Hematopoietic multipotent progenitor cell treated with erythropoietin and hydrocortisone succinate and interleukin-3 and kit ligand, for 8 days (in vitro differentiated cells): ENCODE measurements at places on chromosomes 7 and 10.
A peak's percentile ranks its signal among the peaks of the same experiment; 100 is the strongest.

GRCh38 chr7:20642166-20642565, 26.7 kb downstream of the ABCB5 start:
- no peak for DNase-seq

DNA sequence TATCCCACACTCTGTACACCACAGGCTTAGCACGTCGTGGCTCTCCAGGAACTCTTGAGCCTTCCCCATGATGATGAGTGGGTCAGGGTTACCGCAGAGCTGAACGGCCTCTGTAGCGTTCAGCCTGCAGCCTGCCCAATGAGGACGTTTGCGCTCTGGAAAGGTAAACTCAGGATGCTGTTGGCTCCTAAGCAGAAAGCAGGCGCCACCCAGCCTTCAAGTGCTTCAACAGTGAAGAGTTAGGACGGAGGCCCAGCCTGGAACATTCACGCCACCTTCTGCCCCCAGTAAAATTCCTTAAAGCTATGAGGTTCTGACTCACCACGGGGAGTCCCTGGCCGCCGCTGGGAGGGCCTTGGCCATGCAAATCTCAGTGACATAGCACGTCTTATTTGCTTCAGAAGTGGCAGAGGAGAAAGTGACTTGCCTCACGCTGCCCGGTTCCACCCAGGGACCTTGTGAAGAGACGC, 161.5 kb upstream of the SH2B2 start:
- no peak for DNase-seq

- no peak for DNase-seq
Observed at GRCh38 chr7:33862946-33863814, 42.2 kb upstream of the BMPER start.

DNA sequence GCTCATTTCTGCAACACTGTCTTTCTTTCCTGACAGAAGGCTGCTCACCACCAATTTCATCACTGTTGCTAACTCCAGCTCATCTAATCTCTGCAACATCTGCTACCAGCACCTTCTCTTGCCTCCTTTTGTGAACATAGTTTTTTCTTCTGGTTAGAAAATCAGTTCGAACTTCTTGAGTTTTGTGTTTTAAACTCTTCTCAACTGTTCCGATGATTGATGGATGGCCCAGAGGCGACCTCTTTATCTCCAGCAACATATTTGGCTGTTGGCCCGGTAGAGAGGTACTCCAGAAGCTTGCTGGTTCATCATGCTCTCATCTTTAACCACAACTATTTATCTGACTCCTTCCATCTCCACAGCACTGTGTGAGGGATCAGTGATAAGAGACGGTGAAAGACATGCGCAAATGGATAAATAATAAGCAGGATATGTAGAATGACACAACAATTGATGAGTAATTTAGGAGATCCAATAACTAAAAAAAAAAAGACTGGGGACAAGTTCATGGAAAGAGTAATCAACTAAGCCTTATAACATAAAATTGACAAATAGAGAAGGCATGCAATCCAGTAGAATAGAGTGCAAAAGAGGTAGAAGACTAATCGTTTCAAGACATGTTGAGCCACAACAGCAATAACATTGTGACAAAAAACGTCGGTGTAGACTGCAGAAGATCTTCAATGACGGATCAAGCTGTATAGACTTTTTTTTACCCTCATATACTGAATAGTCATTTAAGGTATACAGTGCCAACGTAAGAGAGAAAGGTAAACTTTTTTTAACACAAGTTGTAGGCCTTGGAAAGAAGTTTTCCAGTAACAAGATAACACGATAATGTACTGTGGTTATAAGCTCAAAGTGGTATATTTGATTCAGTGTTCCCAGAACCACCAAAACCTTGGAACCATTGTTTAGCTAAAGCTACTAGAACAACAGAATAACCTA, 152.2 kb downstream of the CRPPA start:
- peak; percentile 100 for DNase-seq

DNA sequence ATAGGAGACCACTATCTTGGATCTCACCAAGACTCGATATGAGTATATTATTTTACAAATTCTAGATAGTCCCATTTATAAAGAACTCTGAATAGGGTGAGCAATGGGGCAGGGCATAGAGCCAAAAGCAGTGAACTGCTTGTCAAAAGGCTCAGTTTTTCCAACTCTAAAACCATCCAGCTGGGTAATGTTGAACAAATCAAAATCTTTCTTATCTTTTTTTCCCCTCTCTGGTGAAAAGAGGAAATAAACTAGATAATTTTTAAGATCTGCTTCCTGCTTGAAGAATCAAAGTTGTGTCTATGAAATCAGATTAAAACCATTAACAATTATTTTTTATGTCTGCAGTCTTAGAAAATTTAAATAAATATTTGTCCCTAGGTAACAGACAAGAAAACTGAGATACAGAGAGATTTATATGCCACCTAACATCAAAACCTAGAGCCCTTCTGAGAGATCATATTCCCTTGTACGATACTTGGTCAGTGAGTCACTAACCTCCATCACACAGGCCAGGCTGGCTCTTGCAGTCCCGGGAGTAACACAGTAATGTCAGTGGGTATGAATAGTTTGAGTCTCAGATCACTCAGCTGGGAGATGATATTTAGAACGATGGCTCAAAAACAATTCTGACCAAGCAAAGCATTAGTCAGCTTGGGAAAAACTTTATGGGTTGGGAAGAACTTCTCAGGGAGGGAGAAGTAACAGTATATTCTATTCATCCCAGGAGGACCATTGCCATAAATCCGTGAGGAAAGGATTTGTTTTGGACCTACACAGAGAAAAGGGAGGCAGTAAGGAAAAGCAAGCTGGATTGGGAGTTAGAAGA, 178.8 kb downstream of the REEP3 start:
- no peak for DNase-seq

- no peak for DNase-seq
Observed at GRCh38 chr7:20191391-20191869, 25.8 kb downstream of the MACC1 start.

- no peak for DNase-seq
Observed at GRCh38 chr10:32684291-32684690, 238.4 kb downstream of the CCDC7 start.

GRCh38 chr7:12490107-12490688, 80.3 kb upstream of the SCIN start:
- peak; percentile 37 for DNase-seq

GRCh38 chr10:110410329-110411046, 87.2 kb upstream of the DUSP5 start:
- DNase-seq, result no peak

DNA sequence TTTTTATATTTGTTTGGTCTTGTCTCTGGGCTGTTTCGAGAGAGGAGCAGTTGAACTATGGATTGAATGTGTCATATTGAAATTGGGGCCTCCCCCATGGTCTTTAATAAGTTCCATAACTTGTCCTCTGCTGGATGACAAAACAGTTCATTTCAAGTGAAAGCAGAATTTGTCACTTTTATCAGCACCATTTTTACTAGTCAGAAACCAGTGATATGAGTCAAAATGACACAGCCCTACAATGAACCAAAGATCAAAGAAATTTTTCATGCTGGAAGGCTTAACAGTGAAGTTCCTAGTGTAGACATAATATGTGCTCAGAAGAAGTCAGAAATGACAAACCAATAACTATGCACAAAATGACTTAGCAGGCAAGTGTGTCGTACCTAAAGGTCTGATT, 133.6 kb upstream of the VWC2 start:
- no peak for DNase-seq

DNA sequence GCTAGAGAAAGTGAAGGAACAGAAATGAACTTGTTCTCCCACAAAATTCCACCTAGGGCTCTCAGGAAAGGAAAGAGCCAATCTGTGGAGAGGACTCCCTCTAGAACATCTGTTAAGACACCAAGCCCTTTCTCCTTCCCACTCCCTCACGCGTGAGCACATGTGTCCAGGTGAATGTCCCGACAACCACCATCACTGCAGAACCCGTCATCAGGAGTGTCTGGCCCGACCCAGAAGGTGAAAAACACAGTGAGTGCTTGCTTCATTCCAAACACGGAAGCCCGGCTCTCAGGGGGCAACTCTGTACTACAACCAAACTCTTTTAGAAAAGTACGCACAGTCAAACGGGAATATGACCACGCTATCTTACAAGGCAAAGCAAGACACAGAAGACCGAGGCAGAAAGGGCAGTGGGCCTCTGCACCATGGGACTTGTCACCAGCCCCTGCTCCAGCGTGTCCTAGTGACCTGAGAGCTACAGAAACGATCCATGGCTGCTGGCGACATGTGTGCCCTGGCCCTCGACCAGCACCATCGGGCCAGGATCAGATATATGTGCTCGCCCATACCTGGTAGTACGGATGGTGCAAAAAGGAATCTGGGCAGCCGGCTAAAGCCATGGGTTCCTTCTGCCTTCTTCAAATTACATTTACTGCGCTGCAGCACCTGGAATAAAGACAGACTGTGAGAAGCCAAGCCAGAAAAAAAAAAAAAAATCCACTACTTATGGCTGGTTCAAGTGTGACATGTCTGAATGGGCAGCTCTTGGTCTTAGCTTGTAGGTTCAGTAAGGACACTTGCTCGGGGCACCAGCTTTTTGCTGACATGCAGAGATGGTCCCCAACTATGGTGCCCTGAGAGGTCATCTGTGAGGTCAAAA, 50.8 kb downstream of the GRB10 start:
- DNase-seq, result no peak

- no peak for DNase-seq
Observed at GRCh38 chr10:1048349-1048731, 579 bp downstream of the IDI1 start.

GRCh38 chr10:13758312-13758711, 171.5 kb downstream of the PRPF18 start:
- DNase-seq, result peak; percentile 75

GRCh38 chr7:132541656-132542055, 34.6 kb downstream of the PLXNA4 start:
- DNase-seq, result no peak

GRCh38 chr7:3790803-3791202, 489.8 kb downstream of the SDK1 start:
- DNase-seq, result no peak

DNA sequence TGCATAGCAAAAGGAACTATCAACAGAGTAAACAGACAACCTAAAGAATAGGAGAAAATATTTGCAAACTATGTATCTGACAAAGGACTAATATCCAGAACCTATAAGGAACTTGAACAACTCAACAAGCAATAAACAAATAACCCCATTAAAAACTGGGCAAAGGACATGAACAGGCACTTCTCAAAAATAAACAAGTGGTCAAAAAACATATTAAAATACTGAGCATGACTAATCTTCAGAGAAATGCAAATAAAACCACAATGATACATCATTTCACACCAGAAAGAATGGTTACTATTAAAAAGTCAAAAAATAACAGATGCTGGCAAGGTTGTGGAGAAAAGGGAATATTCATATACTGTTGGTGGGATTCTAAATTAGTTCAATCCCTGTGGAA, 17.1 kb downstream of the MAGI2 start:
- DNase-seq, result no peak

DNA sequence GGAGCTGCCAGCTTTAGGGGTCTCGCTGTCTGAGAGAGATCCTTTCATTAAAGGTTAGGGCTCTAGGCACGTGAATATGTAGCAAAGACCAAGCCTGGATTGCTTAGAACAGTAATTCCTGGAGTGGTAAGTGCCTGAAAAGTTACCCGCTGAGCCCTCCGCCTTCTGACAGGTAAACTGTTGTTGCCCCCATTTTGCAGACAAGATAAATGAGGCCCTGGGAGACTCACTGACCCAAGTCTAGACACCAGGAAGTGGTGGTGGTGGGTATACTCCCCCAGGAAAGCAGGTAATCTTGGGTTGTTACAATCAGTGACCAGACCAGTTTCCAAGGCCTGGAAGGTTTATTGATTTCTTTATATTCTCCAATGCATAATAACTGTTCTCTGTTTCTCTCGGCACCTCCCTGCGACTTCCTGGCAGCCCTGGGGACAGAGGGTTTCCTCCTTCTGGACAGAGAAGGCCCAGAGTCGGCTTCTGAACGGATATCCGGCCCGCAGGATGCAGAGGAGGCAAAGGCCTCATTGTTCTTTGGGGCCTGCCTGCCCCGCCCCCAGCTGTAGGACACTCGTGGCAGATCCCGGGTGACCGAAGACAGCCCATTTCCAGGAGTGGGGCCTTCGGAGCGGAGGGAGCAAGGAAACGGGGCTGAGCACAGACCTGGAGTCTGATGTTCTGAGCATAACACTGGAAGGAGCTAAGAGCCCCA, 1.3 kb upstream of the GRK5 start:
- DNase-seq, result peak; percentile 78

GRCh38 chr10:87558333-87558732, 53.6 kb downstream of the MINPP1 start:
- peak; percentile 2 for DNase-seq

DNA sequence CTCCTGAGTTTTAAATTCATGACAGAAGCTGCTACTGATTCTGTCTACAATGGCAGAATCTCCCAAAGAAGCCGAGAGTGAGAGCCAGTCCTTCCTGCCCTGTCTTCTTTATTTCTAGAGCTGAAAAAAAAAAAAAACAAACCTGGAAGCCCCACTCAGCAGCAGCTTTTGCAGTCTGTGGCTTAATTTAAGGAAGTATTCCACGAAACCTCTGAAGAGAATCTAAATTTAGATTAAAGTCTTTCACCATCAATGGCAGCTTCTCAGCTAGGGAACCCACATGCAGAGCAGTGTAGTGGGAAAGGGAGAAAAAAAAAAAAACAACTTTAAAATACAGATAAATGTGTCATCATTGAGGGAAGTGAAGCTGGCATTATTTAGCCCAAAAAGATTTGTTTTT, 23.4 kb downstream of the SMURF1 start:
- DNase-seq, result no peak

DNA sequence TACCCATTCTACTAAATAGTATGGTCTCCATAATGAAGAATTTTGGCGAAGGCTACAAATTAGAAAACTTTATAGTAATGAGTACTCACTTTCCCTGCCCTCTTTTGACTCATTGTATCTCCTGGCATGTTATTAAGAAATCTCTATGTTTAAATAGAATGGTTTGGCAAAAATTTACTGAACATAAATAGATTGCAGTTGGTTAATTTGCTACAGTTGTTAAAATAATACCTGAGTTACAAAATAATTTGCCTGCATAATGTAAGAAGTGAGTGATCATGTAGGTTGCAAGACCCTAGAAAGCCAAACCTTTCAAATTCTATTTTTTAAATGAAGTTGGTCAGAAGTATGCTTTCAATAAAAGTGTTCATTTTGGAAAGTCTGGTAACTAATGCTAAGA, 176.8 kb upstream of the AHR start:
- no peak for DNase-seq

- DNase-seq, result no peak
Observed at GRCh38 chr10:77410523-77410922, 227.1 kb downstream of the KCNMA1 start.

GRCh38 chr7:38630720-38631673, at the start of gene AMPH:
Gene AMPH, minus strand, starts transcription at chr7:38631373. Its CDS starts 22 bp downstream, at chr7:38631351.
- no peak for DNase-seq
